Neural progenitor cell (in vitro differentiated cells): ENCODE measurements at places on chromosomes 1 and 21.

DNA sequence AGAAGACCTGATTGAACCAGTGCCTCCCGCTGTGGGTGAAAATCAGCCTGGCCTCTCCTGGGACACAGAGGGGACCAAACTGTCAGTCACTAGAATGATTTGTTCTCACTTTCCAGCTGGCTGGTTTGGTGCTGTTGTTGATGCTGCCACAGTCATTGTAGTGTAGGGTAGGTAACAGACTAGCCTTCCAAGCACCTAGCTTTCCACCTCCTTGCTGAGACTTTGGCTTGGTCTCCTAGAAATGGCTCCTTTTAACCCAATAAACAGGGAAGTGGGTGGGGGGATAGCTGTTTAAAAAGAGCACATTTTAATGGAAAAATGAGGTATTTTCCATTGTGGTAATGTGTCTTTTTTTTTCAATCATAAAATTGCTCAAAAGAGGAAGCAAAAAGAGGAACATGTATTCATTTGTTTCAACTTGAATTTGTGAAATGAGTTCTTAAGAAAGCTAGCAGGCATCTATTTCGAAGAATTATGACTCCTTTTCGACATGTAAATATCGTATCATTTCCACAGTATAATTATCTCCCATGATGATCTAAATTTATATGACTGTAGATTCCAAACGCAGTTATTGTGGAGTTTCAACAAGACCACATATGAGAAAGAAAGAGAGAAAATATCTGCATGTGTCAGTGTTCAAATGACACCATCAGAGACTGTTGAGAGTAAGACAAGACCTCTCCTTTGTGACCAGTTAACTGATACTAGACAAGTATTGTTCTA is 190.1 kb downstream of the HLX start:
- no peaks in the 10 kb centered on the region for H3K27me3 ChIP-seq
- no peak overlapping the region for H3K4me3 ChIP-seq
- H3K27ac ChIP-seq, result no peak overlapping the region
- no peaks in the 10 kb centered on the region for H3K36me3 ChIP-seq
- H3K4me1 ChIP-seq, result no peaks in the 10 kb centered on the region

- peaks cover 13% of the 10 kb centered on the region for H3K27me3 ChIP-seq
- no peak overlapping the region for H3K4me3 ChIP-seq
- H3K4me1 ChIP-seq, result peaks cover 7% of the 10 kb centered on the region
- no peaks in the 10 kb centered on the region for H3K36me3 ChIP-seq
- H3K27ac ChIP-seq, result no peak overlapping the region
Observed at GRCh38 chr1:1080951-1081310, 6.8 kb upstream of the RNF223 start.

GRCh38 chr1:95620076-95620475 is 386.1 kb downstream of the RWDD3 start:
- no peak overlapping the region for H3K4me3 ChIP-seq
- no peaks in the 10 kb centered on the region for H3K27me3 ChIP-seq
- no peak overlapping the region for H3K27ac ChIP-seq
- no peaks in the 10 kb centered on the region for H3K4me1 ChIP-seq

DNA sequence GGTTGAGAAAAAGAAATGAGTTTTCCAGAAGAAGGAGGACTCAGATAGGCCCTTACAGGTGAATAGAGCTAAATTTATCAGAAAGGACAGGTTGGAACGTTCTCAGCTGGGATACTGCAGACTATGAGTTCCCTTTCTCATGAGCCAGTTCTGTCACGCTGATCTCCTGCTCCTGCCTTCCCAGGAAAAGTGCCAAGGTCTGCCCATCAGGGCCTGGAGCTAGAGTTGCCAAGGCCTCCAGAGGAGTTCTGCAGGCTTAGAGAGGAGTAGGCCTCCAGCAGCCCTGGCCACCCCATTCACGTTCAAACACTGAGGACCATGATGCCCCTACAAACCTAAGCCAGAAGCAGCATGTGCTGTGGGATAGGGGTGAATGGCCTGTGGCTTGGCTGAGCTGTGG is 126.8 kb upstream of the TNR start:
- no peak for DNase-seq
- H3K27ac ChIP-seq, result no peak overlapping the region
- peaks cover 5% of the 10 kb centered on the region for H3K4me1 ChIP-seq
- H3K36me3 ChIP-seq, result no peaks in the 10 kb centered on the region

- no peak for DNase-seq
- no peaks in the 10 kb centered on the region for H3K4me1 ChIP-seq
- H3K4me3 ChIP-seq, result peak overlapping the region; percentile 89
- H3K27me3 ChIP-seq, result no peaks in the 10 kb centered on the region
- H3K27ac ChIP-seq, result no peak overlapping the region
Observed at GRCh38 chr1:32291145-32291707, 657 bp upstream of the HDAC1 start.

GRCh38 chr1:40003156-40004093 is 37.1 kb upstream of the CAP1 start:
- H3K4me3 ChIP-seq, result no peak overlapping the region
- no peaks in the 10 kb centered on the region for H3K4me1 ChIP-seq
- H3K27me3 ChIP-seq, result no peaks in the 10 kb centered on the region
- no peaks in the 10 kb centered on the region for H3K36me3 ChIP-seq
- no peak overlapping the region for H3K27ac ChIP-seq
- no peak for DNase-seq

- no peak overlapping the region for H3K4me3 ChIP-seq
- no peaks in the 10 kb centered on the region for H3K36me3 ChIP-seq
- peak; percentile 35 for DNase-seq
- peaks cover 66% of the 10 kb centered on the region for H3K27me3 ChIP-seq
- peaks cover 21% of the 10 kb centered on the region for H3K4me1 ChIP-seq
Observed at GRCh38 chr1:2046953-2047748, 3.1 kb upstream of the PRKCZ start.

GRCh38 chr21:31334648-31335121 is 9.4 kb downstream of the TIAM1 start:
- no peak overlapping the region for H3K4me3 ChIP-seq
- no peaks in the 10 kb centered on the region for H3K36me3 ChIP-seq
- no peak for DNase-seq
- no peak overlapping the region for H3K27ac ChIP-seq

GRCh38 chr1:66996018-66996682 is 57.8 kb downstream of the SLC35D1 start:
- no peak overlapping the region for H3K4me3 ChIP-seq
- H3K27ac ChIP-seq, result no peak overlapping the region
- no peaks in the 10 kb centered on the region for H3K36me3 ChIP-seq
- no peaks in the 10 kb centered on the region for H3K27me3 ChIP-seq
- peak; percentile 78 for DNase-seq

- peak; percentile 67 for DNase-seq
- H3K36me3 ChIP-seq, result no peaks in the 10 kb centered on the region
- H3K4me1 ChIP-seq, result peaks cover 8% of the 10 kb centered on the region
- H3K27me3 ChIP-seq, result peaks cover 11% of the 10 kb centered on the region
- H3K27ac ChIP-seq, result peak within 1 kb of the TSS; percentile 100
Observed at GRCh38 chr1:228487336-228488124, at the start of gene RNF187. TSS of gene RNF187 (plus strand) at chr1:228487382.

GRCh38 chr21:32055305-32055704 is 182.5 kb downstream of the HUNK start:
- no peak overlapping the region for H3K27ac ChIP-seq
- DNase-seq, result no peak
- H3K4me3 ChIP-seq, result no peak overlapping the region
- H3K36me3 ChIP-seq, result no peaks in the 10 kb centered on the region
- no peaks in the 10 kb centered on the region for H3K27me3 ChIP-seq

GRCh38 chr1:3814065-3814464 is 17.8 kb upstream of the LRRC47 start:
- H3K4me1 ChIP-seq, result no peaks in the 10 kb centered on the region
- no peak for DNase-seq
- H3K4me3 ChIP-seq, result no peak overlapping the region
- no peaks in the 10 kb centered on the region for H3K36me3 ChIP-seq
- no peak overlapping the region for H3K27ac ChIP-seq

DNA sequence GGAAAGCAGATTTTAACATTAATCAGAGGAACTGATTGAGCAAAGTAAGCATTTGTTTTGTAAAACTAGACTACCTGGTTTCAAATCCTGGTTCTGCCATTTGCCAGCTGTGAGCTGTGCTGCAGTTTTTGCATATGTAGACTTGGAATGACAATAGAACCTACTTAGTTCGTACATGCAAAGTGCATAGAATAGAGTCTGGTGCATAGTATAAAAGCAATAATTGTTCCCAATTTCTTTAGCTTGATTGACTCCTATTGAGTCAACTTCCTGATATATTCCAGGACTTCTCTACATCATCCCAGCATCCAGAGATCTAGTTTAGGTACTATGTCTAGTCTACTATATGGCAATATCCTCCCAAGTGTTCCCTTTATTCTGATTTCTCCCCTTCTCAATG is 144.4 kb upstream of the FGGY start:
- H3K4me1 ChIP-seq, result peaks cover 12% of the 10 kb centered on the region
- H3K27me3 ChIP-seq, result peaks cover 6% of the 10 kb centered on the region
- no peak for DNase-seq
- no peak overlapping the region for H3K4me3 ChIP-seq
- no peak overlapping the region for H3K27ac ChIP-seq
- H3K36me3 ChIP-seq, result no peaks in the 10 kb centered on the region

- H3K4me1 ChIP-seq, result no peaks in the 10 kb centered on the region
- no peak overlapping the region for H3K27ac ChIP-seq
- no peaks in the 10 kb centered on the region for H3K27me3 ChIP-seq
- no peak for DNase-seq
- H3K36me3 ChIP-seq, result no peaks in the 10 kb centered on the region
Observed at GRCh38 chr1:14452551-14452950, 145.9 kb upstream of the KAZN start.

DNA sequence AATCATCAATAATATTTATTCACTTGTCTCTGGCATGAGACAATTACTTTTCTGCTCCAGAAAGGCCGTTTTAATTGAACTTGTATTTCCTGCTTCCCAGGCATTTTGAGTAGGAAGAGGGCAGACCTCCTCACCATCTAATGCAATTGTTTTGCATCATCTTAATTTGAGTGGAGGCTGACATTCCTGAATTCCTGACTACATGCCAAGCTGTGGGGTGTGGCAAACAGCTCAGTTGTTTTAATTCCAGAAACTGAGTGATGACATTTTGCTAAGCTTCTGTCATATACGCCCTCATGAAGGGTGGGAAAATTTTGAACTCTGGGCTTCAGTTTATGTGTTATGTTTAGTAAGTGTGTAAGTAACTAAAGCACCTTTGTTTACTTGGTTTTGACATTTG is 125.4 kb upstream of the USP25 start:
- no peak overlapping the region for H3K4me3 ChIP-seq
- H3K27ac ChIP-seq, result no peak overlapping the region
- H3K36me3 ChIP-seq, result no peaks in the 10 kb centered on the region
- H3K27me3 ChIP-seq, result no peaks in the 10 kb centered on the region
- DNase-seq, result no peak

DNA sequence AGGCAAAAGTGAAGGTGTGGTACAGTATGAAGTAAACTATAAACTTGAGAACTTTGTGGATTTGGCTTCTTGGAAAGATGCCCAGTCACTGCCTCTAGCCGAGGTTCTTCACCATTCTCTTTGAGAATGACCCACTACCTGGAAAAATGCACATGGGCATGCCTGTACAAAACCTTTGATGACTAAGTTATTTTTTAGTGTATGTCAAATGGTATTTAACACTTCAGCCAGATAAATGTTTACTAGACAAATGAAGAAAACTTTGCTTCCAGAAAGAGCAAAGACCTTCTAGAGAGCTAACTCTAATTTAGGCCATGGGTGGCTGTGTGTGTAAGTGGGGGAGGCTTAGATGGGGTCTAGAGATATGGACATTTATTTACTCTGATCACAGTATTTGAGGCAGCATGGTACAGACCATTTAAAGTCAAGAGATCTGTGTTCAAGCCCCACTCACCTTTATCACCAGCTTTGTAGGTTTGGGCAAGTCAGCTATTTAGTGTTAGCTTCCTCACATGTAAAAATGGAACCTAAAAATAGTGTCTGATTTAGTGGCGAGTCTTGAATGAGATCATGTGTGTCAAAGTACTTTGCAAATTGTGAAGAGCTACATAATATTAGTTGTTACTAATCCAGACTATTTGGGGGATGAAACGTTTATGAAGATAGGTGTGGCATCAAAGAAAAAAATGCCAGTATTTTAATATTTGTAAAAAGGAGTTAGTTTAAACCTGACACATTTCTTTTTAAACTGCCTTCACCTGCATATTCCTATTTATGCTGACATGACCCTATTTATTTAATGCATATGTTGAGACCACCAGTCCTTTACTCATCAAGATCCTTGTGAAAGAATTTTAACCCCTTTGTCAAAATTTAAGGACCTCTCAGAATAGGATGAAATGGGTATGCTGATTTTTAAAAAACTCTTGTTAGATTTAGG is 20.2 kb downstream of the NFYC start:
- no peaks in the 10 kb centered on the region for H3K27me3 ChIP-seq
- H3K4me1 ChIP-seq, result peaks cover 17% of the 10 kb centered on the region
- DNase-seq, result no peak
- no peaks in the 10 kb centered on the region for H3K36me3 ChIP-seq

- no peak overlapping the region for H3K4me3 ChIP-seq
- peak overlapping the region; percentile 46 for H3K27ac ChIP-seq
- H3K27me3 ChIP-seq, result no peaks in the 10 kb centered on the region
- peaks cover 13% of the 10 kb centered on the region for H3K36me3 ChIP-seq
- DNase-seq, result no peak
Observed at GRCh38 chr1:32680642-32681041, 21.9 kb downstream of the SYNC start.

DNA sequence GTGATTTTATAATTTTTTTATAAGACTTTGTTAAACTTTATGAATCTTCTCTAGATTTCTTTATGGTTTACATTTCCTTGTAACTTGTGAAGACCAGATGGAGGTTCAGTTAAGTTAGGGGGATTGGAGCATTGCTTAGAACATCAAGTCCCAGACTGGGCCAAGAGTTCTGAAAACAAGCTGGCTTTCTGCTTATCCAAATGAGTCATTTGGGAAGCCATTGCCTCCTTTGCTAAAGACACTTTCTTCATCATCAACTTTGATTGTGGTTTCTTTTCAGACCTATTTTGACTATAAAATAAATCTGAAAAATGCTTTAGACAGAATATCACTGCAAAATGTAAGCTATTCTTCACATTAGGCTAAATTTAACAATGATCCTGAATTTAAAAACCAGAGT is 446.8 kb downstream of the USP25 start:
- no peak for DNase-seq
- no peaks in the 10 kb centered on the region for H3K36me3 ChIP-seq
- H3K27me3 ChIP-seq, result no peaks in the 10 kb centered on the region
- no peak overlapping the region for H3K27ac ChIP-seq

DNA sequence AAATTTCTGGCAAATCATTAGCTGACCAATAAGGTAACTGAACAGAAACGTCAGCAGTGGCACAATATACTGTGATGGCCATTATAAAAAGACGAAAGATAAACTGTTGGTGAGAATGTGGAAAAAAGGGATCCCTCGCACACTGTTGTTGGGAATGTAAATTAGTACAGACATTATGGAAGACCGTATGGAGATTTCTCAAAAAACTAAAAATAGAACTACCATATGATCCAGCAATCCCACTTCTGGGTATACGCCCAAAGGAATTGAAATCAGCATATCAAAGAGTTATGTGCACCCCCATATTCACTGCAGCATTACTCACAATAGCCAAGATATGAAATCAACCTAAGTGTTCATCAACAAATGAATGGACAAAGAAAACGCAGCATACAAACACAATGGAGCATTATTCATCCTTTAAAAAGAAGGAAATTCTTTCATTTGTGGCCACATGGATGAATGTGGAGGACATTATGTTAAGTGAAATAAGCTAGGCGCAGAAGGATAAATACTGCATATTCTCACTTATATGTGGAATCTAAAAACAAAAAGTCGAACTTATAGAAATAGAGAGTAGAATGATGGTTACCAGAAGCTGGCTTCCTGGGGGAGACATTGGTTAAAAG is 257.7 kb downstream of the RHOU start:
- peaks cover 21% of the 10 kb centered on the region for H3K4me1 ChIP-seq
- no peaks in the 10 kb centered on the region for H3K27me3 ChIP-seq
- no peaks in the 10 kb centered on the region for H3K36me3 ChIP-seq
- no peak overlapping the region for H3K4me3 ChIP-seq
- no peak overlapping the region for H3K27ac ChIP-seq
